Esophagus (tissue), 2 donors: ENCODE measurements at places on chromosomes 4 and X. TPM values are rescaled to one million over a fixed set of nuclear protein-coding genes. Genes with fewer than 3 reads are reported as not detected.

Gene SSX4
- polyA plus RNA-seq: not detected

Gene IQSEC2
- polyA plus RNA-seq: 7.6 TPM

Gene GABRE
- polyA plus RNA-seq: 26.3 TPM

Gene DCAF12L2
- 0.02 TPM for polyA plus RNA-seq

Gene CTAG1B
- polyA plus RNA-seq: 0.04 TPM

Gene BEX1
- polyA plus RNA-seq: 0.35 TPM

Gene PCSK1N
- polyA plus RNA-seq: 0.08 TPM

Gene GPR143
- 2.2 TPM for polyA plus RNA-seq

Gene DDX53
- polyA plus RNA-seq: not detected

Gene SMARCA1
- 2.6 TPM for polyA plus RNA-seq

Gene NPY2R
- polyA plus RNA-seq: not detected

Gene TIMM17B
- polyA plus RNA-seq: 34.2 TPM

Gene OFD1
- 19.5 TPM for polyA plus RNA-seq

Gene EDA2R
- 0.34 TPM for polyA plus RNA-seq

Gene AVPR2
- polyA plus RNA-seq: 0.68 TPM

Gene PRR32
- not detected for polyA plus RNA-seq

Gene HTN3
- not detected for polyA plus RNA-seq

Gene GLUD2
- 0.06 TPM for polyA plus RNA-seq

Gene CDX4
- polyA plus RNA-seq: not detected

Gene UNC5C
- 0.04 TPM for polyA plus RNA-seq
